Astrocyte of the hippocampus (primary cell): ENCODE measurements at places on chromosomes 7 and 10.
A peak's percentile ranks its signal among the peaks of the same experiment; 100 is the strongest.

GRCh38 chr10:103819493-103819892 is 35.9 kb downstream of the SH3PXD2A start:
- DNase-seq: no peak

DNA sequence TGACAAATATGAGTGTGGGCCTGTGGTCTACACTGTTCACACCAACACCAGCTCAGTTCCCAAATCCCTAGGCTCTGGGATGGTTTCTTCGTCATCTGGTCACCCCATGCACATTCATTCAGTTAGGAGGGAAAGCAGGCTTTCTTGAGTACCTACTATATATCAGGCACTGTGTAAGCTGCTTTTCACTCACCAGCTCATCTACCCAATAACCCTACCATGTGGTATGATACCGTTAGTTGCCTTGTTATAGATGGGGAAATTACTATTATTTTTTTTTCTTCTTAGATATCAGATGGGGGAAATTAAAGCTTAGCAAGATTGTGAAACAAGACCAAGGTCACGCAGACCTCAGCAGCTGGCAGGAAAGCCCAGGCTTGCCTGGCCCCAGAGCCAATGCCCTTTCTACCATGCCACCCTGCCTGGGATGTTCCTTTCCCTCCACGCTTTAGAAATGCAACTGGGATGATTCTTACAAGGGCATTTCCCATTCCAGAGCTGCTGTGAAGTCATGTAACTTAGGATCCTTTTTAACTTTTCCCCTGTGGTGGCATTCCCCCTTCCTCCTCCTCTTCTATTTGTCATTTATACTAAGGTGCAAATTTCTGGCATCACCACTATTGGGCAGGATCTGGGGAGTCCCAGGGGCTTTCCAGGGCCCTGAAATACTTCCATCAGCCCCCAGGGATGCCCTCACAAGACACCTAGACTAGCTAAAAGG is 93.1 kb upstream of the EFCAB10 start:
- DNase-seq: no peak

DNA sequence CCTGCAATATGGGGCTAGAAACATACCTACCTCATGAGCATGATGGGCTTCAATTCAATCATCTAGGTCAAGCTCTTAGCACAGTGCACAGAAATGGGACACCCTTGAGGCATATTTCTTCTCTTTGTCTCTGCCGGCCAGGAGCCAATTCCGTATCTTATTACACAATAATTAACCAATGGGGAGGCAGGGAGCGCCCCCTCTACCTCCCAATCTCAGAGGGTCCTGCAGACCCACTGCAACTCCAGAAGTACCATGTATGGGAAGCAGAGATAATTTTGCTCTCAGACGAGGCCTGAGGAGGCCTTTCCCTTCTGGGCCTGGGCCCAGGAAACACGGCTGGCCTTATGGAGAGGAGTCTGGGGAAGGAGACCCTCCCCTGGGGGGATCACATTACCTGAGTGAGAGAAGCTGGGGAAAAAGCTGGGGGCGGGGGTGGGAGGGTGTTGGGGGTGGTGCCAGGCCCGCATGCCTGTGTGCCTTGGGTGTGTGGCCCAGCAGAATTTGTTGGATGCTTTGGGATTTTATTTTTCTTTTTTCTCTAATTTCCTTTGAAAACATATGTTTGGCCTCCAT is 155.5 kb downstream of the UBE2H start:
- no peak for DNase-seq

GRCh38 chr10:71812913-71813590 is 38.0 kb downstream of the PSAP start:
- DNase-seq: no peak

GRCh38 chr7:37944737-37945054 is 24.3 kb downstream of the EPDR1 start:
- no peak for DNase-seq

DNA sequence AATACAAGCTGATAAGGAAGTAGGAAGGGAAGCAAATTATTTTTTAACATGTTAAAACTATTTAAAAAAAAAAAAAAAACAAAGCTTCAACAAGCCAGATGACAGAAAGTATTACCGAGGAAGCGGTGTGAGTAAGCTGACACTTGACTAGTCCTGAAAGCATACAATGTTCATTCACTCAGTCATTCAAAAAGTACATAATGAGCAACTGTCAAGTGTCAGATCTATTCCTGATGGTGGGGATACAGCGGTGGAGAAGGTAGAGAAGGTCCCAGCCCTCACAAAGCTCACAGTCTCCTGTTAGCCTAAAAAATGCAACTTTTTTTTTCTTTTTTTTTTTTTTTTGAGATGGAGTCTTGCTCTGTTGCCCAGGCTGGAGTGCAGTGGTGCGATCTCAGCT is 40.0 kb downstream of the RAPGEF5 start:
- no peak for DNase-seq

GRCh38 chr10:4306871-4307270 is 519.1 kb upstream of the AKR1E2 start:
- DNase-seq: no peak

GRCh38 chr7:30598121-30598876 is 3.6 kb downstream of the GARS1 start:
- DNase-seq: peak; percentile 33

- no peak for DNase-seq
Measured at GRCh38 chr10:124144536-124144935, 51.1 kb upstream of the CHST15 start.
